Hair follicular keratinocyte (primary cell): ENCODE measurements at places on chromosomes 16 and 17. TPM values are rescaled to one million over a fixed set of nuclear protein-coding genes. Genes with fewer than 3 reads are reported as not detected.

CTRB1 gene
- total RNA-seq: not detected in 2 replicates

TBC1D26 gene
- not detected in 2 replicates for total RNA-seq

FASN gene
- total RNA-seq: 292 and 401 TPM in 2 replicates

GPR179 gene
- not detected in 2 replicates for total RNA-seq

TAC4 gene
- not detected in 2 replicates for total RNA-seq

KRTAP2-3 gene
- 0.15 and 0.62 TPM in 2 replicates for total RNA-seq

GSE1 gene
- 8.2 and 13.7 TPM in 2 replicates for total RNA-seq

PMFBP1 gene
- total RNA-seq: 0.19 and 0.31 TPM in 2 replicates

MYH1 gene
- total RNA-seq: not detected in 2 replicates

KRT20 gene
- total RNA-seq: not detected in 2 replicates

EVI2A gene
- total RNA-seq: 0.23 and 0.39 TPM in 2 replicates

TNFSF13 gene
- 0.80 and 5.9 TPM in 2 replicates for total RNA-seq

NIP7 gene
- total RNA-seq: 29.1 and 40.4 TPM in 2 replicates

RANBP10 gene
- total RNA-seq: 3.7 TPM in 2 replicates

TMEM238L gene
- not detected in 2 replicates for total RNA-seq

ETV4 gene
- 64.7 and 70.3 TPM in 2 replicates for total RNA-seq

PPP1R27 gene
- not detected in 2 replicates for total RNA-seq

KRTAP16-1 gene
- not detected in 2 replicates for total RNA-seq

KRTAP3-1 gene
- total RNA-seq: not detected in 2 replicates

WWOX gene
- 6.8 and 7.0 TPM in 2 replicates for total RNA-seq

RAB26 gene
- not detected in 2 replicates for total RNA-seq

LITAFD gene
- total RNA-seq: not detected in 2 replicates

CNP gene
- total RNA-seq: 27.3 and 38.2 TPM in 2 replicates

DHX58 gene
- total RNA-seq: 4.9 and 11.5 TPM in 2 replicates

RGS11 gene
- 0.11 and 0.16 TPM in 2 replicates for total RNA-seq
